ENCODE measurements at places on chromosomes 16 and 17.
A peak's percentile ranks its signal among the peaks of the same experiment; 100 is the strongest.

DNA sequence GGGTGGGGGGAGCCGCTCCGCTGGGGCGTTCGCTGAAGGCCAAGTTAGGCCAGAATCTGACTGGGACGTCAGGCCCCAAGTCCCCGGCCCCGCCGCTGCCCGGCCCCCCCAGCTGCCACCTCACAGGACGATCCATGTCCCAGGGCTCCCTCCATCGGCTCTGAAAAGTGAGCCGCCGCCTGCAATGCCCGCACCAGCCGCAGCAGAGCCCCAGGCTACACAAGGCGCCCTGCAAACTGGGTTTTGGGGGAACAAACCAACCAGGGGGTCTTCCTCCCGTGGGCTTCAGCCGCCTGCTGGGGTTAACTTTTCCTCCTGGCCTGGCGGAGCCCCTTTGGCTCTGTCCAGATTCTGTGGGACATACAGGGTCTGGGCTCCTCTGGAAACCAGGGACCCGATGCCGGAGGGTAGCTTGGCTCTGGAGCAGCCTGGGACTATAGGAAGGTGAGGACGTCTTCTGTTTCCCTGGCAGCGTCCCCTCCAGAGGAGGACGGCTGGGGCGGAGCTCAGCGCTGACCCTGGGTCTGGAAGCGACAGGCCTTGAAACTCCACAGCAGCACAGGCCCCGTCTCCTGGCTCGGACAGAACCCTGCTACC, 835 bp downstream of the NME4 start:
- DNase-seq: peak; percentile 52

GRCh38 chr16:48024042-48024441, 131.8 kb downstream of the ABCC12 start:
- DNase-seq: no peak

- no peak for DNase-seq
Observed at GRCh38 chr17:5120036-5120435, 4.2 kb downstream of the USP6 start.

DNA sequence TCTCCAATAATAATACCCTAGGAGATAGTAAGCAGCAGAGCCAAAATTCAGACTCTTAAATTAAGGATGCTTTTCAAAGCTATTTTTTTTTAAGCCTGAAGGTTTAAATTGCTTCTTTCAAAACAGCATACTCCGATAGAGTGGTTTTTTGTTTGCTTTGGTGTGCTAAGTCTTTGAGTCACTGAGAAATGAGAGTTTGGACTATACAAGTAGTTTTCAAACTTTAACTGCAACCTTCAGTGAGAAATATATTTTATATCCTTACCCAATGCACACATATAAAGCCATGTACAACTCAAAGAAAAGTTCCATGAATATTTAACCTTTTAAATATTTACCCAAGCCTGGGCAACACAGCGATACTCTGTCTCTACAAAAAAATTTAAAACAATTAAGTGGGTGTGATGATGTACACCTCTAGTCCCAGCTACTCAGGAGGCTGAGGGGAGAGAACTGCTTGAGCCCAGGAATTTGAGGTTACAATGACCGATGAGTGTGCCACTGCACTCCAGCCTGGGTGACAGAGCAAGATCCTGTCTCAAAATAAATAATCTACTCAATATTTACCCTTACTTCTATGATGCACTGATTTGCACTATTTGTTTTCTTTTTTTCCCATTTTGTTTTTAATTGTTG, 19.2 kb downstream of the DCUN1D3 start:
- DNase-seq: no peak

GRCh38 chr16:81107511-81107910, 11.3 kb upstream of the GCSH start:
- no peak for DNase-seq

- DNase-seq: no peak
Observed at GRCh38 chr17:28828294-28829040, 14.1 kb downstream of the FAM222B start.

DNA sequence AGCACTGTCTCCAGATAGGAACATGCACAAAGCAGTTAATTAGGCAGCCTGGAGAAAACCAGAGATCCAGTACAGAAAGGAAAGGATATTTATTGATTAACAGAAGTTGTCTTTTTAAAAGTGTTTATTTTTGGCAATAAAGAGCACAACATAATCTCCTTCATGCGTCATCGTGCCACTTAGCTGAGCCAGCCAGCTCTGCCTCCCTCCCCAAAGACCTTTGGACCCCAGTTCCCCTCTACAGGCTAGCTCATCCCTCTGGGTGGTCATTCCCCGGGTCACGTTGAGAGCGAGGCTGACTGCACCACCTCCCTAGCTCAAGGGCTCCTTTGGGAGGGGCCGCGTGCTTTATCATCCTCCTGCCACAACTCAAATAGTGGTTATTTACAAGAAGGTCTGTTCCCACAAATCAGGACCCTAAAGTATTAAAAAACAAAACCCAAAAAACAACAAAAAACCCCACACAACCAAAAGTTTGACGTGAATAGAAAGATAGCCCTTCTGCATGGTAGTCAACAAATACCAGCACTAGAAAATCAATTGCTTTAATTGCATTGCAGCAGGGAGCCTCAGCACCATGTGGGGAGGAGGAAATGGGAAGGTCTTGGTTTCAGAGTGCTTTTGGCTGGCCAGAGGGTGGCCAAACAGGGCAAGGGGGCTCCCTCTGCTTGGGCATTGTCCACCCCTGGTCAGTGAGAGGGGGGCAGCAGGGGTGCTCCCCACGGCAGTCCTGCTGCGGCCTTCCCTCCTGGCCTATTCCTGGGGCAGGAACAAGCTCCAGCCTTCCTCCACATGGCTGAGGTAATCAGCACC, 9.6 kb downstream of the POLR2C start:
- no peak for DNase-seq

DNA sequence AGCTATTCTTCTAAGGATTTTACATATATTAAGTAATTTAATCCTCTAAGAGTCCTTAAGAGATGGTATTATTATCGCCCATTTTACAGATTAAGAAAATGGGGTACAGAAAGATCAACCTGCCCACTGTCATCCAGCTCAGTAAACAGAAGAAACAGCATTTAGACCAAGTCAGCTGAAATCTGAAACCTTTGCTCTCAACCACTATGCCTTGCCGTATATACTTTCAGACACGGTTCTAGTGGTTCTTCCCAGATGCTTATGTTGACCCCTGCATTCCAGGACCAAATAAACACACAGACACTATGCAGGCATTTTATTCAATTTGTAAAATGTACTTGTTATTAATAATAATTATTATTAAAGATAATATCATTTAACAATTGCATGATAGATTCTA, 854.8 kb downstream of the KCNJ2 start:
- DNase-seq: no peak
